ENCODE measurements at places on chromosomes 7 and 10. TPM values are rescaled to one million over a fixed set of nuclear protein-coding genes. Genes with fewer than 3 reads are reported as not detected.

- no peak overlapping the region for H3K4me3 ChIP-seq
- H3K4me1 ChIP-seq: peaks cover 6% of the 10 kb centered on the region
- no peaks in the 10 kb centered on the region for H3K36me3 ChIP-seq
- no peaks in the 10 kb centered on the region for H3K27me3 ChIP-seq
- no peak for DNase-seq
Measured at GRCh38 chr10:91672021-91672608, 39.2 kb upstream of the PPP1R3C start.

DNA sequence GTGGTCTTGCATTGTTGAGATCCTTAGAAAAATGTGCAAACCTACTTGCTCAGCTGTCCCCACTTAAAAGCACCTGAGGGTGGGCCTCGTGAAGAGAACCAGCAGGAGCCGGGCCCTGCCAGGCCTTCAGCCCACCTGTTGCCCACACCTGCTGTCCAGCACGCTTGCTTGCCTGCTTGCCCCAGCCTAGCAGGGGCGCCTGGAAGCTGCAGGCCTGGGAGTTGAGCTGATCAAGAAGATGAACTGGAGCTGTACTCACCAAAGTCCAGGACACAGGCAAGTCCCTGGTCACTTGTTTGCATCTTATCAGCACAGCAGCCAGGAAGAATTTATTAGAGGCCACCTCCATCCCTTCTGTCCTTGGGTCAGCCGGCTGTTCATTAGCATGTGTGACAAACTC is 23.2 kb downstream of the CYP26A1 start:
- no peak overlapping the region for H3K27ac ChIP-seq
- no peaks in the 10 kb centered on the region for H3K36me3 ChIP-seq
- no peak overlapping the region for H3K4me3 ChIP-seq
- DNase-seq: no peak

- peaks cover 2% of the 10 kb centered on the region for H3K36me3 ChIP-seq
- no peak overlapping the region for H3K4me3 ChIP-seq
- no peak for DNase-seq
- peaks cover 67% of the 10 kb centered on the region for H3K4me1 ChIP-seq
- no peak overlapping the region for H3K27ac ChIP-seq
- H3K27me3 ChIP-seq: no peaks in the 10 kb centered on the region
Measured at GRCh38 chr7:2111568-2111967, 121.2 kb downstream of the MAD1L1 start.

DNA sequence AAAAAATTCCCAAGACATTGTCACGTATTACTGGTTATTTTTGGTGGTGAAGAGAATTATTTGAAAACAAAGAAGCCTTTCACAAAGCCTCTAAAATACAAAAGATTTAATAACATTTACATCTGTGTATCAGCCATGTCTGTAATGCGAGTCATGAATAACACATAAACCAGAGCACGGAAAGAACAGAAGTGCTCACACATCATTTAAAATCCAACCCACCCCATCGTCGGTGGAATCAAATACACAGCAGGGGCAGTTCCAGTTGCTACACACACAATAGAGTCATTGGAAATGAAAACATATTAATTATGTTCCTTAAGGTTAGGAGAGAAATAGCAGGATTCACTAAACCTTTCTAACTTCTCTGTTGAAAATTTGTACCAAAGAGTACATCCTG is 1097.3 kb downstream of the KCNMA1 start:
- H3K27me3 ChIP-seq: no peaks in the 10 kb centered on the region
- no peak overlapping the region for H3K4me3 ChIP-seq
- H3K36me3 ChIP-seq: no peaks in the 10 kb centered on the region

DNA sequence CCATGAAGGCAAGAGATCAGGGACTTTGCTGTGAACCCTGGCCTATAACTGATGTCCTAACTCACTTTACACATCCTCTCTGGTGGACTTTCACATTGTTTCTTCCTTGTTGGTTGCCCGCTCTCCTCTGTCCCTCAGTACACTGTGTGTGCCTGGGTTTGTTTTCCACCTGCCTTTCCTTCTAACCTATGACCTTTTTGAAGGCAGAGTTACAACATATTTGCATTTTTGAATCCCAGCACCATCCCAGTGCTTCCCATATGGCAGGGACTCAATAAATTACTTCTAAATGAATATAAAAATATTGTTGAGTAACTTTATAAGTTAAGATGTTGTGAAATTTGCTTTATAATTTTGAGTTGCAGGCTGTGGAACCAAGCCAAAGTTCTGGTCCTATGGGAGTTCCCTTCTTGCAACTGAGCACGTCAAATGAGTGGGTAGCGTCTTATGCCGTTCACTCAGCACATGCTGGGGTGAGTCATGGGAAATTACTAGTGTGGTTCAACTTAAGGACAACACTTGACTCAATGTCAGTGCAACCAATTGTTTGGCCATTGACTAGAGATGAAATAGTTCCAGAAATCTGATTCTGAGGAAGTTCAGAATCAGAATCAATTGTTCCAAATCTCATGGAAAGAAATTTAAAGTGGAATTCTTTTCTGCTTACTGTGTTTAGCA is 250.9 kb downstream of the TWIST1 start:
- no peaks in the 10 kb centered on the region for H3K27me3 ChIP-seq
- peak overlapping the region; percentile 28 for H3K4me3 ChIP-seq
- H3K4me1 ChIP-seq: peaks cover 9% of the 10 kb centered on the region
- DNase-seq: no peak
- no peaks in the 10 kb centered on the region for H3K36me3 ChIP-seq

- no peaks in the 10 kb centered on the region for H3K36me3 ChIP-seq
- no peak overlapping the region for H3K27ac ChIP-seq
- no peak for DNase-seq
- no peak overlapping the region for H3K4me3 ChIP-seq
Measured at GRCh38 chr10:84715911-84716310, 387.5 kb downstream of the CCSER2 start.

DNA sequence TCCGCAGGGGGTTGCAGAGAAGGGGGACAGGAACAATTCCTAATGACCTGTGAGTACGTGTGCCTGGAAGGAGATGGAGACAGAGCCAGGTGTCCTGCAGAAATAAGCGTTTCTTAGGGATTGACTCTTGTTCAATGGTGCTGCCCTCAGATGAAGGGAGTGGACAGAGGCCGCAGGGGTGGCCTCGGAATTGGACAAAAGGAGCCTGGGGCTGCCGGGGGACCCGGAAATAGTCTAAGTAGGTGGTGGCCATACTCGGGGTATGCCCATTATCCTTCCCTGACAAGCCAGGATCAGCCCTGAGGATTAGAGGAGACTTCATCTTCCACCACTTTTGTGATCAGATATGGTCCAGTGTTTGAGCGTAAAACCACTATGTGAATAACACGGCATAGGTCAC is 39.2 kb downstream of the ELFN1 start:
- H3K4me1 ChIP-seq: no peaks in the 10 kb centered on the region
- no peaks in the 10 kb centered on the region for H3K36me3 ChIP-seq
- H3K27me3 ChIP-seq: peaks cover 8% of the 10 kb centered on the region
- DNase-seq: peak; percentile 43
- H3K4me3 ChIP-seq: no peak overlapping the region
- no peak overlapping the region for H3K27ac ChIP-seq

DNA sequence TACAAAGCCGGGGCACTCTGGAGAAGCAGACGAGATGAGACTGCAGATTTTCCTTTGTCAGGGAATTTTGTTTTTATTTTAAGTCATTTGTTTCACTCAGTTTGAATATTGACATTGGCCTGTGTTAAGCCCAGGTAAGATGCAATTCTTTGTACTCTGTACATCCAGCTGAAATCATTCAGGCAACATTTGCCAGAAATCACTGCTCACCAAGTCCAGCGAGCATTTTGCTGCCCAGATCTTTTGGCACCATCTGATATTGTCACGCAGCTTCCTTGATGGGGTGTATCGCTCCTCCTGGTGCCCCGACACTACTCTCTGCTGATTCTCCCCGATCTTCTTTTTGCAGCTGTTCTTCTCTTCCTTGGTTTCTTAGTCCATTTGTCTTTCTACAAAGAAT is 261.7 kb downstream of the GALNT17 start:
- H3K4me1 ChIP-seq: no peaks in the 10 kb centered on the region
- no peak overlapping the region for H3K4me3 ChIP-seq
- DNase-seq: no peak
- no peak overlapping the region for H3K27ac ChIP-seq
- peaks cover 11% of the 10 kb centered on the region for H3K36me3 ChIP-seq

GRCh38 chr7:148045521-148045920 is 545.0 kb upstream of the C7orf33 start:
- no peaks in the 10 kb centered on the region for H3K27me3 ChIP-seq
- no peak for DNase-seq
- no peaks in the 10 kb centered on the region for H3K36me3 ChIP-seq
- peaks cover under 1% of the 10 kb centered on the region for H3K4me1 ChIP-seq
- H3K27ac ChIP-seq: no peak overlapping the region
- no peak overlapping the region for H3K4me3 ChIP-seq

DNA sequence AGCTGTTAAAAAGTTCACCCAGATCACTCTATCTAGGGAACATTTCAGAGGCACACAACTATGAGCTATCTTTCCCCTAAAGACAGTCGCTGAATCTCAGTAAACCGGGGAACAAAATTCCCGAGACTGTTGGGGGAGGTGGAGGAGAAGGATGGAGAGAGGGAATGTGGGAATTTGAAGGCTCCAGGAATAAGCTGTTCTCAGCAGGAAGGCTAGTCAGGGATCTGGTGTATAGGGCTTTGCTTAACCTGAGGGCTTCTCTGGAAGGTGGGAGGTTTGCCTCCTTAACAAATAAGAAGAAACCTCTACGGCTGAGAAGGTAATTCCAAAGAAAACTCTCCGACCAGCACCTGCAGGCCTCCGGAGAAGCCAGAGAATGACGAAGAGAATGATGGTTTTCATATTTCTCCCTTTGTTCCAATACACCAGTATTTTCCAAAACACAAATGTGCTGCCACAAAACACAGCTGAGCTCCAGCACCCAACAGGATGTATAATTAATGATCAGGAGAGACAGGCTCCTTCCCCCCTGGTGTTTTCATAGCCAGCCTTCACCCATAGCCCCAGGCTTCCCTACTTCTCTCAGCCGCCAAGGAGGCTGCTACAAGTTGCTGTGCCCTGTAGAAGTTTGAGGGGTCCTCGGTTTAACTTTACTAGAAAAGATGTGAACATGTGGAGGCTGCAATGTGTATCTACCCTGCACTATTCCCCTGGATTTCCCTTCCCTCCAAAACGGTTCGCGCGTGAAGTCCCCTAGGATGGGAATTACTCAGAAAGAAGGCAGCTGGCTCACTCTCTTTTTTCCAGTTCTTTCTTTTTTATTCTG is 2.0 kb downstream of the KCNMA1 start:
- no peak for DNase-seq
- H3K27me3 ChIP-seq: no peaks in the 10 kb centered on the region
- peaks cover 2% of the 10 kb centered on the region for H3K36me3 ChIP-seq
- peaks cover 57% of the 10 kb centered on the region for H3K4me1 ChIP-seq

- no peaks in the 10 kb centered on the region for H3K27me3 ChIP-seq
- H3K27ac ChIP-seq: no peak overlapping the region
- no peak overlapping the region for H3K4me3 ChIP-seq
- no peaks in the 10 kb centered on the region for H3K4me1 ChIP-seq
- H3K36me3 ChIP-seq: peaks cover 1% of the 10 kb centered on the region
Measured at GRCh38 chr10:51972733-51973346, 273.4 kb upstream of the CSTF2T start.

DNA sequence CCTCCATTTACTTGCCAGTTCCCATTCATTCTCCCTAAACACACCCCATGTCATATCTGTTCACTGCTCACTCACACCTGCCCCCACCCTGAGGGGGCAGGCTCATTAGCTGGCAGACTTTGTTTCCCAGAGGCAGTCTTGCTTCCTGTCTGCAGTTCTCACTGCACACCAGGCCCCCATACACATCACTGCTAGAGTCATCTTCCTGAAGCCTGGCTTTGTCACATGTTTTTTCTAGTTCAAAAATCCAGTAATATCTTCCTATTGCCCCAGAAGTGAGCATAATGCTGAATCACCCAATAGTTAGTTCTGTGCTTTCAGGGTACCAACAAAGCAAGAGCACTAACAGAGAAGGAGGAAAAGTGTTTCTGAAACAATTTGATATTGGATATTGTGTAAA is 1.9 kb downstream of the LRRC72 start:
- peak overlapping the region; percentile 63 for H3K27ac ChIP-seq
- no peaks in the 10 kb centered on the region for H3K36me3 ChIP-seq
- no peak overlapping the region for H3K4me3 ChIP-seq
- no peaks in the 10 kb centered on the region for H3K27me3 ChIP-seq

GRCh38 chr10:123986736-123987135 is 95.1 kb upstream of the CPXM2 start:
- peaks cover 2% of the 10 kb centered on the region for H3K36me3 ChIP-seq
- H3K27me3 ChIP-seq: peaks cover 43% of the 10 kb centered on the region
- no peak for DNase-seq
- H3K27ac ChIP-seq: no peak overlapping the region

GRCh38 chr7:130904031-130904757 is 170.2 kb upstream of the KLF14 start:
- peaks cover 92% of the 10 kb centered on the region for H3K4me1 ChIP-seq
- peak overlapping the region; percentile 99 for H3K27ac ChIP-seq
- peak overlapping the region; percentile 55 for H3K4me3 ChIP-seq
- no peak for DNase-seq
- no peaks in the 10 kb centered on the region for H3K27me3 ChIP-seq

DNA sequence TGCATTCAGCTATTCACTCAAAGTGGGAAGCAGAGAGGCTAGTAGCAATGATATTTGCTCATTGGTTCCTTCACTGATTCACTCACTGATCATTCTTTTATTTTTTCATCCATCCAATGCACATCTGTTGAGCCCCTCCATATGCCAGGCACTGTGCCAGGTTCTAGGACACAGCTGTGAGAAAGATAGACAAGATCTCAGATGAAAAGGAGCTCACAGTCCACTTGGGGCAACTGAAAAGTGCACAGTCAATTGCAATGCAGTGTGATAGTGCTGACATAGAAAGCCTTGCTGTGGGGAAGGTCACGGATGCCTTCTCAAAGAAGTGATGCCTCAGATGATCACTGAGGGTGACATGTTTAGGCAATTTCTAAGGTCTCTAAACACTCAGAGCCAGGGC is 262.3 kb downstream of the PTEN start:
- H3K27ac ChIP-seq: no peak overlapping the region
- no peaks in the 10 kb centered on the region for H3K36me3 ChIP-seq
- DNase-seq: no peak
- no peaks in the 10 kb centered on the region for H3K4me1 ChIP-seq
- H3K27me3 ChIP-seq: no peaks in the 10 kb centered on the region
- no peak overlapping the region for H3K4me3 ChIP-seq

DNA sequence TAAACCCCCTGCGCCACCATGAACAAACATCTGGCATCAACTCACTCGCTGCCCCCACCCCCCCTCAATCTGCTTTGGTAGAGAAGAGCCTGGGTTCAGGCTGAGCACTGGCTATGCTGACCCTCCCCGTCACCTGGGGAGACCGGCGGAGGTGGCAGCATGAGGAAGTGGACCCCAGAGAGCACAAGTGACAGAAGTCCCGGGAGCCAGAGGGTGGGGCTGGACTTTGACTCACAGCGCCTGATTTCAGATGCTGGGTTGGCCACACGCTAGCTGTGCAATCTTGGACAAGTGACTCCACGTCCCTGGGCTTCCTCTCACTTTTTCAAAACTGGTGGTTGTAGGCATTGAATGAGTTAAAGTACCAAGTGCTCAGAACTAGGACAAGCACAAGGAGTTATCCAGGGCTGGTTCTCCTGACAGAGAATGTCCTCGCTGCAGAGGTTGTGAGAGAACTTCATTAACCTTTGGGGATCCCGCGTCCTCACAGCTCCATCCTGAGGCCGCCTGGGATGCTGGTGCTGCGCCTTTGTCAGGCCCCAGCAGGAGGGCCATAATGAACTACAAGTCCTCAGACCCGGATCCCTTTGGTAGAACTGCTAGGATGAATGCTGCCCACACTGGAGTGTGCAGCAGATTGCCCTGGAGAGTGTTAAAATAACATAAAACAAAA is 48.8 kb upstream of the RASGEF1A start:
- H3K27me3 ChIP-seq: peaks cover 5% of the 10 kb centered on the region
- DNase-seq: peak; percentile 68
- H3K36me3 ChIP-seq: no peaks in the 10 kb centered on the region
- no peak overlapping the region for H3K4me3 ChIP-seq

The CARD11 gene
- total RNA-seq: 1.7 TPM

The TAF3 gene
- total RNA-seq: 7.2 TPM

The TRPV5 gene
- total RNA-seq: not detected

The BAMBI gene
- 17.0 TPM for total RNA-seq

The PRXL2A gene
- 47.4 TPM for total RNA-seq

The RELN gene
- total RNA-seq: not detected
